Tibial artery (tissue), 4 donors: ENCODE measurements at places on chromosomes 2 and 18.

DNA sequence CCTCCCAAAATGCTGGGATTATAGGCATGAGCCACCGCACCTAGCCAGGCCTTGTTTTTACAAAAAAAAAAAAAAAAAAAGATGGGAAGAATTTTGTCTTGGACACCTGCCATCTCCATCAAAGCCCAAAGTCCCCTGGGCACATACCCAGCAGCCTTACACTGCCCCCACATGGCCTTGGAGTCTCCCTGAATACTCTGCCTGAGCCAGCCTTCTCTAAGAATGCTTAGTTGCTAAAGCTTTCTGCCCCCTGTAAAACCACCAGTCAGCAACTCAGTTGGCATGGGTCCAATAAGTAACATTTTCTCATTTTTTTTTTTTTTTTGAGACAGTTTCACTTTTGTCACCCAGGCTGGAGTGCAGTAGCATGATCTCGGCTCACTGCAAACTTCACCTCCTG is 40.6 kb downstream of the SPC25 start:
- DNase-seq = no peak

GRCh38 chr2:42880738-42881690 is 88.6 kb upstream of the HAAO start:
- no peak for DNase-seq

- DNase-seq = no peak
Measured at GRCh38 chr2:105126336-105126735, 88.5 kb downstream of the MRPS9 start.

DNA sequence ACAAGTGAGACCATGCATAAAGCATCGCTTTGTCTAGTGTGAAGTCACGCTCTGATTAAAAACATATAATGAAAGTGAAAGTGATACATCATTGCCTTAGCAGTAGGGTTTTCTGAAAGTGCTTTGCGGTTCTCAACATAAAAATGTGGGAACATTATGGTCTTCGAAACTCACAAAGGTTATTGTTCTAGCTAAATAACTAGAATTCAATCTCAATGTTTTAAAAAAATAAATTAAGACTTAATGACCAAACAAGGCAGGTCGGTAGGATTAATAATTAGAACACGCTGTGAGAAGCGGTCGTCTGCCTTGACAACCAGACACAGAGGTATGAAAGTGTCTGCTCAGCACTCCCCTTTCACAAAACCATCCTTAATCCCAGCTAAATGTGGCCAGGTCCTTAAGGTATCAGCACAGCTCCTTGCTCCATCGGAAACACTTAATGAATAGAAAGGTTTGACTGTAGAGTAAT is 42.2 kb downstream of the KLHL14 start:
- DNase-seq = no peak

GRCh38 chr2:11822746-11823451 is 76.5 kb downstream of the LPIN1 start:
- DNase-seq = no peak

DNA sequence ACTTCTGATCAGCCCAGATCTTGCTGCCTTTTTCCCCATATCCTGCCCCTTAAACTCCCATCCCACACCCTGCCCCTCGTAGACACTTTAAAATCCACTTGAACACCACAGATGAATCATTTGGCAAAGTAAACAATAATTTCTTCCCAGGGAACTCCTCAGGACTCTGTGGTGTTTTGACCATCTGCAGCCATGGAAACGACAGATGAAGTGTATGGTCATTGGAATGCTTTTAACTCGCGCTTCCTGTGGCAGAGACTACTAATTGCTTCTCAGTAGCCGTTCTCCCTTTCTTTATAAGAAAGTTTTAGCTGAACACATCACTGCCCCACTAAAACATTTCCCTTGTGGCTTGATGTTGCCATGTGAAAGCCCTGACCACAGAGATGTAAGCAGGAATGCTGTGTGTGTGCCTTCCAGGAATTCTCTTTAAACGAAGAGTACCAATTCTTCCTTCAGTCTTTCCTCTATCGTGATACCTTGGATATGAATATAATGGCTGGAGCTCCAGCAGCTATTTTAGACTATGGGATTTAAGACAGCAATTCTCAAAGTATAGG is 92.7 kb upstream of the PARD3B start:
- DNase-seq = no peak

- DNase-seq = no peak
Measured at GRCh38 chr18:6200204-6200774, 214.4 kb downstream of the L3MBTL4 start.

DNA sequence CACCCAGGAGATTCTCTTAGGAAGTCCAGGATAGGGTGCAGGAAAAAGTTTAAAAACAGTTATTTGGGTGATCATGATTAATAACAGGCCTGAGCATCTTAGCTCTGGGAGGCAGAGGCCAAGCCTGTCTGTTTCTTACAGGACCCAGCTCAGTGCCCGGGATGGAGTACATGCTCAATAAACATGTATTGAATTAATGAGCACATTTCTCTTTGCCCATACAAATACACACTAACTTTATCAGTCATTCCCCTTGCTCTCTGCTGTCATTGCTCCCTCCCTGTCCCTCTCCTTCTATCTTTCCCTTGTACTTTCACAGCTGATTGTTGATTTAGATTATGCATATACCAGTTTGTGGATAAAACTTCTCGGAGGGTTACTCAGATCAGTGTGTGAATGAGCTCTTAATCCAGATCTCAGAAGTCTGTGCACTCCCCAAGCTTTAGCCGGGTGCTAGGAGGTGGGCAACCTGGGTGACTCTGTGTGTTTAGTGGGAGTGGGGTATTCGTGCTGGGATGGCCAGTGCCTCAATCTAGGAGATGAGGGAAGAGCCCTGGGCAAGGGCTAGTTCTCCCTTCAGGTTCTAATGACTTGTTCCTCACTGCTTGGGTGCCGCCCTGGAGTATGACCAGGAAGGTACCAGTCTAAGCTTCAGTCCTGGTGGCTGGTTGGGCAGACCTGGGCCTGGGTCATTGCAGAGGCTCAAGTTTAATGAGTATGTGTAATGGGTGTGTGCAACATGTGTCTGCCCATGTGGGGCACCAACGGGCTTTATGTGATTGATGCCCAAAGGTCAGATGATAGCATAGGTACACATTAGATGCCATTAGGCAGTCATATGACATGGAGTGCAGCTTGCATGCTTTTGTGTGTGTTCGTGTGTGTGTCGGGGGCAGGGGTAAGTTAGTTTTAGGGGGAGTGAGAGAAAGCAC is 10.6 kb downstream of the EMX1 start:
- DNase-seq = no peak

DNA sequence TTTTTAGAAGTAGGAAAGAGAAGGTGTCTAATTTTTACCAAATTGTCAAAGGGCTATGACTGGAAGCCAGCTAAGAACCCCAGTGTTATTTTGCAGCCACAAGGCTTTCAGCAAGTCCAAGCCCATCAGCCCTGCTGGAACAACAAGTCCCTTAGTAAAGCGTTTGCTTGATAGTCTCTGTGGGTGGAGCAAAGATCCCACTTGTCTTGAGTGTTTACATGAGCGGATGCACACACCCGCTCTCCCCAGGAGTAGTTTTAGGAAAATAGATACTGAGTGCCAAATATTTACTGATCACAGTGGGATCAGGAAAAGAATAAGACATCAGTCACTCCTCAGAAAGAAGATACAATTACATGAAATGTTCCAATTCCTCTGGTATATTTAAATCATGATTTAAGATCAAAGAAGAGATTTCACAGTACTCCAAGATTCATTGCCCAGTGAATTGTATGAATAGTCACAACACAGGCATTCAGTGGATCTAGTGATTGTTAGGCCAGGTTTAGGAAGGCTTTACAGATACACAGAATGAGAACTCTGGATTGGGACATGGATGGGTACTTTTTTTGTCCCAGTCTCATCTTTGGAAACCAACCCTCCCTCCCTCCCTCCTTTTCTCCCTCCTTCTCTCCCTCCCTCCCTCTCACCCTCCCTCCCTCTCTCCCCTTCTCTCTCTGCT is 514.9 kb downstream of the PTPRM start:
- no peak for DNase-seq

DNA sequence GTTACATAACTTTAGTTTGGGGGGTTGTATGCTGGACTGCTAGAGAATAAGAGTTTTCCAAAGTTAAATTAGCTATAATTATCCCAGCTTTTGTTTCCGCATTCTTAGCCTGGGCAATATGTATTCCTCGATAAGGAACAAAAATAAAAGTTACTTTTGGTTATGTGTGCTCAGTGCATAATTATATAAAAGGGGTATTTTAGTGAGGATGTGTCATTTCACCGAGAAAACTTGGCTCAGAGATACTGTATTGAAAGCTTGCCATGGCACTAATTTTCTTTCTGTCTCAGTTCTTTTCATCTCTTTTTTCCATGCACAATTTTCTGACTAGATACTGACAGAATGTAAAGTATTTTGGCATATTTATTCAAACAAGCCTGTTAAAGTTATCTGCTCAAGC is 28.2 kb downstream of the ARHGAP15 start:
- DNase-seq = no peak

DNA sequence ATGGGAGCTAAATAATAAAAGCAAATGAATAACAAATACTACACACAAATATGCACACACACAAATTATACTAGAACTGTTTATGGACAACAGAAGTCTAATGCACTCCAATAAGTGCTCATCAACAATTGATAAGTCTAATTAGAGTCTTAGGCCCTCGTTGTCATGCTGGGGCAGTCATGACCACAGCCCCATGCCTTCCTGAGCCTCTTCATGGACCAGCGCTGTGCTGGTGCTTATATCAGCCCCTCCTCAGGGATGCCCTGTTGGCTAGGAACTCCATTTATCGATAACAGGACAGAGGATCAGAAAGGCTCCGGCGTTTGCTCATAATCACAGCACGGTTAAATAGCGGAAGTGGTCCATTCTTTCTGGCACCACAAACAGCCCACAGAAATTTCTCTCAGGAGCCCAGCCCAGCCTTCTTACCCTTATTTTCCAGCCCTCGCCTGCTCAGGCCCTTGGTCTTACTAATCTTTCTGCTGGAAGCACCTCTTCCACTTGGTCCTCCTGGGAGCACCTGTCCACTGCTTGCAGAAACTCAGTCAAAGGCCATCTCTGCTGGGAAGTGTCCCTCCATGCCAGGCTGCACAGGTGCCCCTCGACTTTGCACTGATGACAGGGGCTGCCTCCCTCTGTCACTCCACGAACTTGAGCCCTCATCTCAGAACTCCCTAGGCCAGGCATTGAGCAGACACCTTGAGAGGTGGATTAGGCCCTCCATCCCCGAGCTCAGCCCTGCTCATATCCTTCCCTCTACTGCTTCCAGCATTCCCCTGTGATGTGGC is 500.2 kb upstream of the HS6ST1 start:
- DNase-seq = no peak

- DNase-seq = no peak
Measured at GRCh38 chr2:106965611-106966010, 79.6 kb upstream of the ST6GAL2 start.

GRCh38 chr2:182652326-182652725 is 63.7 kb upstream of the DNAJC10 start:
- DNase-seq = no peak

DNA sequence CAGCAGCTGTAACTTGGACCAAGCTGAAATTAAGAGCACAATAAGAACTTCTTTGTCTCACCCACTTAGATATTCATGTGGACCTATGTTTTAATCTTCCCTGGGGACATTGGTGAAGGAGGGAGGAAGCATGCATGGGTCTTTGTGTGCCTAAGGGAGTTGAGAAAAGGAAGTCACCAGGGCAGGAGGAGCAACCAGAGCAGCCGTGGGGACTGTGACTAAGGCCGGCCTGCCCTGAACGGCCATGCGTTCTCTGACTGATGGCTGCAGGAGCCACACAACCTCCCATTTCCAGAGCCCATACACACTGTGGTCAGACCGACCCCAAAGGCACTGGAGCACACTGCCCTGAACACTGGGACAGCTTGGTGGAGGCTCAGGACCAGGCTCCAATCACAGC is 43.7 kb upstream of the SLC35G4 start:
- no peak for DNase-seq

- DNase-seq = no peak
Measured at GRCh38 chr2:163135256-163135655, 296.7 kb upstream of the KCNH7 start.

- DNase-seq = no peak
Measured at GRCh38 chr2:35821675-35822074, 533.9 kb upstream of the CRIM1 start.

DNA sequence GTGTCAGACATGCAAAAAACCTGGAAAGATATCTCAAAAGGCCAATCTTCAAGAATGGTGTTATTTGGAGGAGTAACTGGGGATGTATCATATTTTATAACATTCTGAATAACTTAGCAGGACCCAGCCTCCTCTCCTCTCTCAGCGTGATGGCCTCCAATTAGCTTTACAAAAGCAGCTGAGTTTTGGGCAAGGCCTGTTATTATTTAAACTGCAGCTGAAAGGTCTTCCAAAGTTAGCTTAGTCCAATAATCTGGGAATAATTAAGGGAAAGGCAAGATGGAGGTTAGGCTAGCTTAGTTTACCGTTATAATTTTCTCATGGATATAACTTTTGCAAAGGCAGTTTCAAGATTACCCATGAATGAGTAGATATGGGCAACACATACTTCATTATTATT is 32.8 kb upstream of the MPPE1 start:
- DNase-seq = no peak

DNA sequence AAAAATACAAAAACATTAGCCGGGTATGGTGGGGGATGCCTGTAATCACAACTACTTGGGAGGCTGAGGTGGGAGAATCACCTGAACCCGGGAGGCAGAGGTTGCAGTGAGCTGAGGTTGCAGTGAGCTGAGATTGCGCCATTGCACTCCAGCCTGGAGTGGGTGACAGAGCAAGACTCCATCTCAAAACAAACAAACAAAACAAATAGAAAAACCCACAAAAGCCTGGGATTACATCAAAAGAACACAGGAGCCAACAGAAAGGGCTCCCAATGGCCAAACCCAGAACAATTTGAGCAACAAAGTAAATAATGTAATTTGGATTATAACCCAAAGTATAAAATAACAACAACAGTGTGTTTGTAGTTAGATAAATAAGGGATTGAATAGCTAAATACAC is 159.8 kb downstream of the UXS1 start:
- DNase-seq = no peak

GRCh38 chr2:240622531-240623235 is 2.6 kb upstream of the GPR35 start:
- DNase-seq = peak; percentile 22

GRCh38 chr18:75066936-75067335 is 142.0 kb downstream of the PTGR3 start:
- no peak for DNase-seq
